ENCODE measurements at places on chromosomes 12 and 14.

GRCh38 chr14:94458558-94459205 lies 6.1 kb upstream of the SERPINA11 start:
- peak; percentile 65 for DNase-seq

DNA sequence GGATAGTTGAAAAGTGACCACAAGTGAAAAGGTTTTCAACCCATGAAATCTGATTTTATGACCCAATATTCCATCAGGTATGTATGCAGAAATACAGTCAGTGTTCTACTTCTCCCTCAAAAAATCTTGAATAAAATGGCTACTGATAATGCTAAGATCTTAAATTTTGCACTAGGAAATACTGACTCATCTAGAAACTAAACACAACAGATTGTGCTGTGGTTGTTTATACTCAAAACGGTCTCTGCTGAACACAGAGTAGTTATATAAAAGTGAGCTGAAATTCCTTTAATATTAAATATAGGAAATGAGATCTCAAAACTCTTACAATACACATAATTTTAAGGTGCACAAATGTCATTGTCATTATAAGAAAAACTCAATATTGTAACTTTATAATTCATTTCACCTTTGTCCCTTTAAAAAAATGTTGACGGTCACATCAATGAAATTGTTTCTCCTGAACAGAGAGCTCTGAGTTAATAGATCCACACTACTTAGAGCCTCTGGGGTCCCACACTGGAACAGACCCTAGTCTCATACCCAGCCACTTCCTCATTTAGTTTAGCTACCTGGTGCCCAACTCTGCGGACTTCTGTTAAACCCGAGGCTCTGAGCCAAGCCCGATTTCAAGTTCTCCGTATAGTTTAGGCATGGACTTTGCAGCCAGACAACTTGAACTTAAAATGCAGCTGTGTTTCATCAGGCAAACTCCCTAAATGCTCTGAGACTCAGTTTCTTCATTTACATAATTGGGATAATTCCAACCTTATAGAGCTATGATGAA lies 9.3 kb downstream of the COCH start:
- DNase-seq: no peak

DNA sequence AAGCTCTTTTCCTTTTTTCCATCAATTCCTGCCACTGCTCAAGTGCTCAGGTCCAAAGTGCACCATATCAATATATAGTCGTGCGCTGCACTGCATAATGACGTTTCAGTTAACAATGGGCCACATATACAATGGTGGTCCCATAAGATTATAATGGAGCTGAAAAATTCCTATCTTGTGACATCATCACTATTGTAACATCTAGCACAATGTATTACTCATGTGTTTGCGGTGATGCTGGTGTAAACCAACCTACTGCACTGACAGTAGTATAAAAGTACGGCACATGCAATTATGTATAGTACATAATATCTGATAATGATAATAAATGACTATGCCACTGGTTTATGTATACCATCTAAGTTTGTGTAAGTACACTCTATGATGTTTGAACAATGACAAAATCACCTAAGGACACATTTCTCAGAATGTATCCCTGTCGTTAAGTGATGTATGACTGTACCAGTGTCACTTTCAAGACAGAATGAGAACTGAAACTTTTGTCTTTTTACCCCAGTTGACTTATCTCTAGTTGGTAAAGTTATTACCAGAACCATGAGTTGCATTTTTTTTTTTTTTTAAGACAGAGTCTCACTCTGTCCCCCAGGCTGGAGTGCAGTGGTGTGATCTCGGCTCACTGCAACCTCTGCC lies 53.7 kb upstream of the INSM2 start:
- DNase-seq: peak; percentile 8

DNA sequence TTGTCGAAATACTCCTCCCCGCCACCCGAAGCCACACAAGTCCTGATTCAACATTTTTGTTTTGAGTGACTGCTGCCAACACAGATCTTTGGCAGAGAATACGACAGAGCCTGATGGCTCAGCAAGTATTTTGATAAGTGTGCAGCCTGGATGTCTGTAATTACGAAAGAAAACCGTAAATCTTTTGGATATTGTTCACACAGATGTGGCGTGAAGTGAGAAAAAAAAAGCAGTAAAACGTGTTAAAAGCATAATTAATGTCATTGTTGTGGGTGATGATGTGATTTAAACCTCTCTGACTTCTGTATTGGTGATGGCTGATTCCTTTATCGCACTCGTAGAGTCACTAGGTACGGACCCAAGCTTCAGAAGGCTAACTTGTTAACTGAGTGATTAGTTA lies 98.7 kb downstream of the PHETA1 start:
- DNase-seq: no peak

DNA sequence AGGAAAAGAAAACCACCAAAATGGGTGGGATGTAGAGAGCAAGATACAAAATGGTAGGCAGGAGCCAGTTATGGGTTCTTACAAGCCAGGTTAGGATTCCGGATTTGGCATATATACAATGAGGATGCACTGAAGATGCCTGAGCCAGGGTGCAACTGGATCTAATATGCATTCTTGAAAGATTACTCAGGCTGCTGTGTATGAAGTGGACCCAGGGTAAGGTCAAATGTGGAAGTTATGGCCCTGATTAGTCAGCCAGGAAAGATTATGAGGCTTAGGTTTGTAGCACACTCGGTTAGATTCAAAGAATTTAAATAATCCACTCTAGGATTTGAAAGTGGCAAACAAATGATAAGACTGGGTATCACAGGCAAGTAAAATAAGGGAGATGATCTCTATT lies 1750.7 kb upstream of the FLRT2 start:
- DNase-seq: peak; percentile 79

DNA sequence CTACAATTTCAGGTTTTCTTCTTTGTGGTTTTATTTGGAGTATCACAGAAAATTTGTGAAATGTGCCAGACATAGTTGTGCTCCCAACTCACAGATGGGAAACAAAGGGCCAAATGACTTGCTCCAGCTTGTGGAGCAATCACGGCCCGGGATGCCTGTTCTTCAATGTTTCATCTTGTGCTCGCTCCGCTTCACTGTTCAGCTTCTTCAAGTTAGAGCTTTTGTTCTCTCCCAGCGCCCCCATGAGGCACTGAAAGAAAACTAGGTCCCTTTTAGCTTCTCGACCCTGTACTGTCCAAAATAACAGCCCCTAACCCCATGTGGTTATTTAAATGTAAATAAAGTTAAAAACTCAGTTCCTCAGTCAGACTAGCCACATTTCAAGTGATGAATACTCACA lies 187.9 kb upstream of the STXBP6 start:
- no peak for DNase-seq

DNA sequence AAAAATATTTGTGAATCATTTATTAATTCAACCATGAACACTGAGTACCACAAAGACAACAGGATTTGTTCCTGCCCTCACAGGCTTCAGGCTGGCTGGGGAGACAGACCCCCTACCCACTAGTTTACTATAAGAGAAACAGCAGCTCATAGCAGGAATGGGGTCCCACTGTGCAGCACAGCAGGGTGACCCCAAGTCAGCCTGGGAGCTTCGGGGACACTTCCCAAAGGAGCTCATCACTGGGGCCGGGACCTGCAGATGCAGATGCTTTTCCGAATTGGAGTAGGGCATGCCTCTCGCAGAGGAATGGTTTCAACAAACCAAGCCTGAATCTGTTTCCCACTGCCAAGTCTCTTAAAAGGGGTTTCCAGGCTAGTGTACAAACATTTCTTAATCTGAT lies 176.2 kb upstream of the PWP1 start:
- DNase-seq: no peak
